Astrocyte (in vitro differentiated cells and primary cell): ENCODE measurements at places on chromosomes 5 and 9. TPM values are rescaled to one million over a fixed set of nuclear protein-coding genes. Genes with fewer than 3 reads are reported as not detected.
A peak's percentile ranks its signal among the peaks of the same experiment; 100 is the strongest.

The C5orf46 gene
- 22.6 and 32.3 TPM in 2 replicates for total RNA-seq

The LTC4S gene
- 1.2 and 1.3 TPM in 2 replicates for total RNA-seq

- no peaks in the 10 kb centered on the region for H3K36me3 ChIP-seq
- peaks cover 38% of the 10 kb centered on the region for H3K4me1 ChIP-seq
- peak overlapping the region; percentile 30 for H3K27ac ChIP-seq
Observed at GRCh38 chr9:94933511-94933828, 207.0 kb downstream of the AOPEP start.

GRCh38 chr9:138112090-138112748 is 234.6 kb downstream of the CACNA1B start:
- H3K27ac ChIP-seq: no peak overlapping the region
- no peaks in the 10 kb centered on the region for H3K4me1 ChIP-seq
- DNase-seq: no peak
- no peak overlapping the region for H3K4me3 ChIP-seq

The C9 gene
- total RNA-seq: 0.07 TPM in 1 of 2 replicates, not detected in the other

The CCNO gene
- 0.19 and 0.43 TPM in 2 replicates for total RNA-seq

GRCh38 chr5:6557807-6558575 is 74.9 kb downstream of the NSUN2 start:
- DNase-seq: no peak
- no peaks in the 10 kb centered on the region for H3K4me1 ChIP-seq
- no peak overlapping the region for H3K27ac ChIP-seq
- H3K36me3 ChIP-seq: no peaks in the 10 kb centered on the region
- H3K4me3 ChIP-seq: no peak overlapping the region
- H3K27me3 ChIP-seq: no peaks in the 10 kb centered on the region

GRCh38 chr9:99006511-99006910 is 62.8 kb downstream of the COL15A1 start:
- no peaks in the 10 kb centered on the region for H3K4me1 ChIP-seq
- no peak overlapping the region for H3K27ac ChIP-seq
- no peaks in the 10 kb centered on the region for H3K27me3 ChIP-seq
- no peak overlapping the region for H3K4me3 ChIP-seq

DNA sequence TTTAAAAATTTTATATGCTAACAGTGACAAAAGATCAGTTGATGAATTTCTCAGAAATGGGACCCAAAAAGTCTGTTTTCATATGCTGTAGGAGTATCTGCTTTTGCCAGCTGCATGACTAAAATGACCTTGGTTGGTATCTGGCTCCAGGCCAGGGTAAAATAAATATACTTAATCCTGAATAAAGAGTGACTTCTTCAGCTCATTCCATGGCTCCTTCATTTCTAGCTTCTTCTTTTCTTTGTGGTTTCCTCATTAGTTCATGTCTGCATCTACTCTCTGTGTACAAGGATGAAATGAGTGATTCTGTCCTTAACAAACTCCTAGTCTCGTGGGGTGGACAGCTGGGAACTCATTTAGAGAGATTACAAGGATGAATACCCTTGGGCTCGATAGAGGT is 36.0 kb downstream of the RCL1 start:
- peaks cover 41% of the 10 kb centered on the region for H3K4me1 ChIP-seq
- no peaks in the 10 kb centered on the region for H3K27me3 ChIP-seq
- DNase-seq: peak; percentile 43
- H3K36me3 ChIP-seq: peaks cover 3% of the 10 kb centered on the region
- no peak overlapping the region for H3K4me3 ChIP-seq
- no peak overlapping the region for H3K27ac ChIP-seq

The RNF183 gene
- total RNA-seq: not detected in 2 replicates
